ENCODE measurements at places on chromosomes 2 and 18. TPM values are rescaled to one million over a fixed set of nuclear protein-coding genes. Genes with fewer than 3 reads are reported as not detected.

DNA sequence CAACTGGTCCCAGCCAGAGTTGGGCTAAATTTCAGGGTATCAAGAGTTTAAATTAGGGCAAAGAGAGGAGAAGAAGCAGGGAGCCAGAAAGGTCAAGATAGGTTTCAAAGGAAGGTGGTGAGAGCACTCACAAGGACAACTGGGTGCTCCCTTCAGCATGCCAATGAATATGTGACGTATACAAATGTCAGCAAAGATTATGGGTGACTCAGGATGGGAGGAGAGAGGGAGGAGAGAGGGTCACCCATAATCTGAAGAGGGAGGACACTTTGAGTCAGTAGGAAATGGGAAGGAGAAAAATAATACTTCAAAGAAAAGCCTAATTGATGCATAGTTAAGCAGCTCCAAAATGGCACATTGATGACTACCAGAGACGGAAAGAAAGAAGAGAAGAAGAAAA, 53.1 kb upstream of the ABCA12 start:
- H3K36me3 ChIP-seq = no peaks in the 10 kb centered on the region
- no peaks in the 10 kb centered on the region for H3K4me1 ChIP-seq
- H3K27me3 ChIP-seq = no peaks in the 10 kb centered on the region
- H3K4me3 ChIP-seq = no peak overlapping the region

GRCh38 chr2:15359716-15360531, 201.2 kb downstream of the NBAS start:
- H3K36me3 ChIP-seq = peaks cover 6% of the 10 kb centered on the region
- no peak overlapping the region for H3K4me3 ChIP-seq
- peaks cover 7% of the 10 kb centered on the region for H3K4me1 ChIP-seq
- no peaks in the 10 kb centered on the region for H3K27me3 ChIP-seq
- DNase-seq = peak; percentile 93

- no peak overlapping the region for H3K4me3 ChIP-seq
- peaks cover 2% of the 10 kb centered on the region for H3K27me3 ChIP-seq
- H3K27ac ChIP-seq = no peak overlapping the region
- H3K4me1 ChIP-seq = no peaks in the 10 kb centered on the region
- DNase-seq = no peak
Observed at GRCh38 chr2:47720559-47720958, 62.4 kb upstream of the MSH6 start.

- no peak overlapping the region for H3K4me3 ChIP-seq
- no peak overlapping the region for H3K27ac ChIP-seq
- H3K4me1 ChIP-seq = no peaks in the 10 kb centered on the region
- peaks cover 6% of the 10 kb centered on the region for H3K27me3 ChIP-seq
Observed at GRCh38 chr18:76252139-76252538, 242.9 kb downstream of the ZNF516 start.

DNA sequence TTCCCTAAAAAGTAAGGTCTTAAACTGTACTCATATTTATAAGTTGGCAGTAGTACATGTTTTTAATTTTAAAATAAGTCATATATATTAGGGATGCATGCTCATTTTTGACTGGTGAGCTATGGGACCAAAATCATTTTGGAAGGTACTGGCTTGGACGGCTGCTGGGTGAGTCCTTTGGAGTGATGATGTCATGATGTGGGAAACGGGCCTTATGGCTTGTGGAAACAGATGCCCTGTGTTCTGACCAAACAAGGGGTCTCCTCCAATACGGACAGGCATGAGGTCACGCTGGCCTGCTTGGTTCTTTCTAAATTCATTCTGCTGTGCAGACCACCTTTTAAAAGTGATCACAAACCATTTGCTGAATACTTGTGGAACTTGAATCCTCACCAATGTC, 109.2 kb upstream of the MGAT5 start:
- no peak overlapping the region for H3K27ac ChIP-seq
- no peaks in the 10 kb centered on the region for H3K27me3 ChIP-seq
- peaks cover 16% of the 10 kb centered on the region for H3K36me3 ChIP-seq
- no peak overlapping the region for H3K4me3 ChIP-seq
- peaks cover 18% of the 10 kb centered on the region for H3K4me1 ChIP-seq

The IRS1 gene
- total RNA-seq = 21.1 TPM

The ADAM17 gene
- total RNA-seq = 46.4 TPM

The ABCG8 gene
- total RNA-seq = not detected

DNA sequence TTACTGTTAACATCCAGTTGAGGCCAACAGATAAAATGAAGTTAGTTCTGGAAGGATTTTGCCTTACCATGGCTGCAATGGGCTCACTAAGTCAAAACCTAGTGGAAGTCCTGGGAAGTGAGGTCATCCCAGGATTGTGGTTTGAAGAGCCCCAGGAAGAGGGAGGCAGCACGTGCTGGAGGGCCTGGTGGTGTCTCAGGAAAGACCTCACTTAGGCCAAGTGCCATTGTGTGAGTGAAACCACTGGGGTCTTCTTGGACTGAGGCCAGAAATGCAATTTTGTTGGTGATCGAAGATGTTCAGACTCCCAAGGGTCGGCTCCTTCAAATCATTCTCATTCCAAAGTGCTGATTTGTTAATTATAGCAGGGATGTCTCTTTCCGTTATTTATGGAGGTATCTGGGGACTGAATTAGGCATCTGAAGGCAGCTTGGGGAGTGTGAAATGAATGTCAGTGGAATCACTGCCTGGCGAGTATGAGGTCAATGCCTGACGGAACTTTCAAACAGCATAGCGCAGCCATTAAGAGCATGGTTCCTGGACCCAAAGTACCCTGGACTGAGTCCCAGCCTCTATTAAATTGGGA, 60.0 kb downstream of the IL1R2 start:
- H3K36me3 ChIP-seq = no peaks in the 10 kb centered on the region
- peak overlapping the region; percentile 69 for H3K27ac ChIP-seq
- H3K4me3 ChIP-seq = no peak overlapping the region
- peak; percentile 65 for DNase-seq
- no peaks in the 10 kb centered on the region for H3K27me3 ChIP-seq
- peaks cover 21% of the 10 kb centered on the region for H3K4me1 ChIP-seq

GRCh38 chr2:46539327-46540276, 60.2 kb downstream of the TMEM247 start:
- DNase-seq = no peak
- peaks cover 18% of the 10 kb centered on the region for H3K4me1 ChIP-seq
- H3K27ac ChIP-seq = no peak overlapping the region
- H3K27me3 ChIP-seq = no peaks in the 10 kb centered on the region
- no peaks in the 10 kb centered on the region for H3K36me3 ChIP-seq

The AP1S3 gene
- total RNA-seq = 5.8 TPM

DNA sequence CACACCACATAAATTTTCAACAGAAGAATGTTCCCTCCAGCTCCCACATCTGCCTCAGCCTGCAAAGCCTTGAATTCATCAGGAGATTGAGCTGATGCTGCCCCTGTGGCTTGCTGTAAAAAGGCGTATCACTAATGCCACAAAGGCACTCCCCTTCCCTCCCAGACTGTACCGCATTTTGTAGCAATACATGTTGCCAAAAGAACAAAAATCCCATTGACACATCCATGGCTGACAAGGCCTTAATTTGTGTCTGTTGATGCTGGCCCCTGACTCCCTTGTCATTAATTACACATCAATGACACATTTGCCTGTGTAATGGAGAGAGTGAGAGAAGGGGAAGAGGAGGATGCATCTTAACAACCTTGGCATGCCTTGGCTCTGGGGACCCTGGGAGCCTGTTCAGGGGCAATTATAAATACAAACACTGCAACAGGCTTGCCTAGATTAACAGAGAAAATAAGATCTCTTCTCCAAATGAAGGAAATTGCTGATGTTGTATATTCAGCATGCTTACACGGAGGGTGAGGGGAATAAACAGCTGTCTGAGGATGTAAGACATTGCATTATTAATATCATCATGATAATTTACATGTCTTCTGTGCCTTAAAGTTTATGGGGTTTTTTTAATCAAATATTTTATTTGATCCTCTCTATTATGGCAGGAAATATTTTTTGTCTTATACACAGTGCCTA, 264.0 kb downstream of the SUCLG1 start:
- H3K36me3 ChIP-seq = no peaks in the 10 kb centered on the region
- no peaks in the 10 kb centered on the region for H3K27me3 ChIP-seq
- no peak overlapping the region for H3K4me3 ChIP-seq
- no peak overlapping the region for H3K27ac ChIP-seq
- H3K4me1 ChIP-seq = no peaks in the 10 kb centered on the region

The STPG4 gene
- 0.28 TPM for total RNA-seq

The KCNG2 gene
- total RNA-seq = not detected

- no peaks in the 10 kb centered on the region for H3K4me1 ChIP-seq
- DNase-seq = no peak
- H3K4me3 ChIP-seq = no peak overlapping the region
Observed at GRCh38 chr2:65885266-65885665, 452.9 kb upstream of the SPRED2 start.

The TMEM178A gene
- total RNA-seq = 0.18 TPM

- no peak for DNase-seq
- H3K36me3 ChIP-seq = no peaks in the 10 kb centered on the region
- H3K4me1 ChIP-seq = no peaks in the 10 kb centered on the region
- H3K4me3 ChIP-seq = no peak overlapping the region
Observed at GRCh38 chr18:13799396-13799795, 24.6 kb upstream of the MC5R start.

The NAB1 gene
- total RNA-seq = 33.6 TPM

DNA sequence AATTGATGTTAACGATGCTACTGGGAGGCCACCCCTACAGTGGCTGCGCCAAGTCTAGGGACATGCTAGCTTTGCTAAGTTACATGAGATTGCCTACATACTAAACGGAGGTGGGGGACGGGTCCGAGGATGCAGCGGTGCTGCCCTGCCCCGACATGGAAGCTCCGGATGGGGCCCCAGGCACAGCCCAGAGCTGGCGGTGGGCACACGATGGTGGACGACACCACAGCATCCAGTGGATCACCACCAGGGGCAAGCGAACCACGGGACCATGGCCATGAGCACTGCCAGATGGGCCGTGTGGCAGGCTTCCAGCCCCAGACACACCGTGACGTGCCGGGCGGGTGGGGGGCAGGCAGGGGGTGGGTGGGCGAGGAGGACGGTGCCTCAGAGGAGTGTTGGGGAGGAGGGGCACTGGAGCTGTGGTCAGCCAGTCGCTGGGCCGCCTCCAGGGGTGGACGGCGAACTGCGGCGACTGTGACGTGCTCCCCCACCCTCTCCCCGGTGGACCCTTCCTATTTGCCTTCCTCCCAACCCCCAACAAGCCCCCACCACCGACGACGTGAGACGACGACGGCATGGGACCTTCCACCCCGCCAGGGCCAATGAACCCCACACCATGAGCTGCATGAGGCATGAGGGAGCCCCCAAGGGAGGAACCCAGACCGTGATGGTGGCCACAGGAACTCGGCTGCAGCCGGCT, 90.6 kb upstream of the ANKRD30BL start:
- DNase-seq = no peak
- no peak overlapping the region for H3K27ac ChIP-seq
- H3K4me3 ChIP-seq = no peak overlapping the region
- H3K36me3 ChIP-seq = no peaks in the 10 kb centered on the region
- H3K4me1 ChIP-seq = no peaks in the 10 kb centered on the region

The CACNB4 gene
- total RNA-seq = 0.36 TPM

- no peak for DNase-seq
- no peak overlapping the region for H3K4me3 ChIP-seq
- H3K4me1 ChIP-seq = no peaks in the 10 kb centered on the region
- H3K27me3 ChIP-seq = no peaks in the 10 kb centered on the region
- H3K27ac ChIP-seq = no peak overlapping the region
Observed at GRCh38 chr18:64659196-64659595, 510.3 kb upstream of the LINC00305 start.

All from IMR-90 (cell line).